Activated CD4-positive, alpha-beta T cell treated with anti-CD3 and anti-CD28 coated beads, Interleukin-2, amount 50 U/mL, for 16 hours (primary cell): ENCODE measurements at places on chromosomes 12 and 14.

- no peak for DNase-seq
Measured at GRCh38 chr14:94011795-94012194, 14.3 kb upstream of the OTUB2 start.

GRCh38 chr14:69553252-69553651 lies 21.4 kb downstream of the CCDC177 start:
- no peak for DNase-seq

DNA sequence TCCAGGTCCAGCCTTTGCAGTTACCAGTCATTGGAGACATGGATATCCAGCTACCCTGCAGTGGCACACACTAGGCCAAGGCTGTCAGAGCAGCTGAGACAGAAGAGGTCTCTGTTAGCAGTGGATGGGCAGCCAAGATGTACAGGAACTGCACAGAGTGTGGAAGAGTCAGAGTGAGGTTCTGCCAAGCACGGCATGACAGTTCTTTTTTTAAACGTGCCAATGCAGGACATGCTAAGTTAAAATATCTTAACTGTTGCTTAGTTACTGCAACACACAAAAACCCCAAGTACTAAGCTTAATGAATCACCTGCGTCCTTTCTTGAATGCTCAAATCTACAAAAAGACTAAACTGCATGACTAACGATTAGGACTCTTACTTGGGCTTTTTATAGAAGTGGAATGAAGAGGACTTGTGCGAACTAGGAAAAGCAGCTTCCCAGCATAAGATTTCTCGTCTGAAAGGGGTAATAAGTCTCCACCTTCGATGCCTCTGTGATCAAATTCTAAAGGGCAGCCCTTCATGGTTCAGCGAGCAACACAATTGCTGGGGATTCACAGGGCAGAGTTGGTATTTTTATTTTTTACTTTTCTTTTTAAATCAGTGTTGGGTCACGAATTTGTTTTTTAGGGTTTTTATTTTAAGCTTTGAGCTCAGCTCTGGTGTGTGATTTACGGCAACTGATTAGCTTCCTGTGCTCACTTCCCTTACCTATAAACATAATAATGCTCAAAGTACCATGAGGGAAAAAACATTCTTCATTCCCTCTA lies 20.6 kb downstream of the MAPK1IP1L start:
- peak; percentile 52 for DNase-seq

DNA sequence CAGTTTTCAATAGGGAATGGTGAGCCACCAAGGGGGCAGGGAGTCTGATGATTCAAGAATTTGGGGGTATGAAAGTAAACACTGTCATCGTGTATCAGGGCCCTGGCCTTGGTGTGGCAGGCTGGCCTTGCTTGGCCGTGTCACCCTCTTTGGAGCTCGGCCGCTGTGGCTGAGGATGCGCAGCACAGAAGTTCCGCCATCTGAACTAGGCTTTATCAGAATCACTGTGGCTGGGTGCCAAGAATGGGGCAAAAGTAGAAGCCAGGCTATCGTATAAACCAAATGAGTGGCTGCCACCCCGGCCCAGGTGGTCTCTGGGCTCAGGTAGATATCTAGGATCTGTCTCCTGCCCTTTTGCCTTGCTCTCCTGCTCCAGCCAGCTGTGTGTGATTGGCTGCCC lies 137.4 kb downstream of the PAPOLA start:
- DNase-seq = no peak

- DNase-seq = no peak
Measured at GRCh38 chr14:85413836-85414526, 116.0 kb upstream of the FLRT2 start.
